ENCODE measurements at places on chromosomes 12 and 14.

DNA sequence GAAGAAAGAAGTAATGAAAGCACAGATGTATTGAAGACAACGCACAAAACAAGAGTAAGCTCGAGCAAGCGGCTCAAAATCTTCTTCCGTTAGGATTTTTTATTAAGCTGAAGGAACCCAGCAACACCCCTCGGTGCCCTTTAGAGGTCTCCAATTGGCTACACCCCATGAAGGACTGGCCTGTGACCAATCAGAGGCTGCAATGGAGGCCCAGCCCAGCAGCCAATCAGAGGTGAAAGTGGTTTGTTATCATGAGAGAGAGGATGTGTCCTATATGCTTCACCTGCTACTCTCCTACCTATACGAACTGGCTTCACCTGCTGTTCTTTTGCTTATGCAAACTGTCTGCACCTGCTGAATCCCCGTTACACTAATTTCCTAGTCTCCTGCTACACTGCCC lies 358.8 kb downstream of the C12orf50 start:
- no peak for DNase-seq

- no peak for DNase-seq
Measured at GRCh38 chr14:87081004-87081403, 912.0 kb downstream of the GALC start.

DNA sequence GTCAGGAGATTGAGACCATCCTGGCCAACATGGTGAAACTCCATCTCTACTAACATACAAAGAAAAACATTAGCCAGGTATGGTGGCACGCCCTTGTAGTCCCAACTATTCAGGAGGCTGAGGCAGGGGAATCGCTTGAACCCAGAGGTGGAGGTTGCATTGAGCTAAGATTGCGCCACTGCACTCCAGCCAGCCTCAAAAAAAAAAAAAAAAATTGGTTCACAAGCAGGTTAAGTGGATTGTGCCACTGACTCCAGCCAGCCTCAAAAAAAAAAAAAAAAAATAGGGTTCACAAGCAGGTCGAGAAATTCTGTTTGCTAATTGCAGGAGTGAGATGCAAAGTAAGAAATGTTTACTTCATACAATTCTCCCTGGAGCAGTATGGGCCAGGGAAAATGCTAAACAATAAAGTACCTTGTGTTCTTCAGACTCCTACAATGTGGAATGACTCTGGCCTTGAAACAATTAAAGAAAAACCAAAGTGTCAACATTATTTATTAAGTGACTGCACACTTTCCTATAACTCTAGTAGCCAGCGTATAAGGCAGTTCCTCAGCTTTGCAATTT lies 6.1 kb downstream of the EDDM3B start:
- DNase-seq, result no peak

DNA sequence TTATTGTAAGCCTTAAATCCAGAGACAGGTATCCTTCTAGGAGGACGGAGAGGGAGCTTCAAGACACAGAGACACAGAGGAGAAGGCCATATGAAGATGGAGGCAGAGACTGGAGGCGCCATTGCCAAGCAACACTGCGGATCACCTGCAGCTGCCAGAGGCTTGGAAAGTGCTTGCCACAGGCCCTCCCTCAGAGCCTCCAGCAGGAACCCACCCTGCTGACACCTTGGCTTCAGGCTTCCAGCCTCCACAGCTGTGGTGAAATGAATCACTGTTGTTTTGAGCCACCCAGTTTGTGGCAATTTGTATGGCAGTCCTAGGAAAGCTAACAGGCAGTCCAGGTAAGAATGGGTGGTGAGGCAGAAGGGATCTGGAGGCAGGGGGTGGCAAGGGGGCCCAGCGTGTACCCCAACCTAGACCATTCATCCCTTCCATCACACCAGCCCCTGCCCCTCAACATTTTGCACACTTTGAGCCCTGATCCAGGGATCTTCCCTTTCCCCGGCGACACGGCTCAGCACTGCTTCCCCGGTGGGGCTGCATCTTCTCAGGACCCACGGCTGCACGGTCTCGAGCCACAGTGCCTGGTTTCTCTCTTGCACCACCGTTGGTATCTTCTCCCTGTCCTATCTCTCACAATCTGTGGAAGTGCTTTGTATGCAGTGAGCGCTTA lies 22.3 kb upstream of the BCDIN3D start:
- no peak for DNase-seq

GRCh38 chr12:104131609-104132008 lies 6.4 kb downstream of the NFYB start:
- no peak for DNase-seq

GRCh38 chr12:101968770-101969169 lies 91.4 kb downstream of the DRAM1 start:
- DNase-seq, result no peak

GRCh38 chr14:76152333-76152681 lies 585 bp downstream of the GPATCH2L start:
- DNase-seq, result no peak

GRCh38 chr14:91004987-91005386 lies 55.5 kb downstream of the RPS6KA5 start:
- no peak for DNase-seq

DNA sequence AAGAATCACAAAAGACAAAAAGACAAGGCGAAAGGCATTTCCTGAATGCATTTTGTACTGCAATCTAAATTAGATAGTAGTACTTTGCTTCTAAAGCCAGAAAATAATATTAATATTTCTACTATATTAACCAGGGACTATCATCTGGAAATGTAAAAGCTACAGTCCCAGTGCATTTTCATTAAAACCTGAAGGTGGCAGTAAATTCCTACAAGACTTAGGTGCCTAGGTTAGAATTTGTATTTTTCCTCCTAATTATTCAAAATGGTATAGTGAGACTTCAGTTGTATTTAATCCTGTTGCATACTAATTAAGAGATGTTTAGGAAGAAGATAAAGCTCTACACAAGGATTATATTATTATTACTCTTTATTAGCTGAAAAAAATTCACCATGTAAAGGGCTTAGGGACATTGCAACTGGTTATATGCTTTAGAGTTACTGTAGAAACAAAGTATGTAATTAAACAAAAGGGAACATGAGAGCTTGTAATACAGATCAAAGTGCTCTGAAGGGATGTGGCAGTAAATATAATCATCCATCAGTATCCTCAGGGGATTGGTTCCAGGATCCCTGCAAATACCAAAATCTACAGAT lies 53.6 kb downstream of the BRMS1L start:
- DNase-seq, result no peak

DNA sequence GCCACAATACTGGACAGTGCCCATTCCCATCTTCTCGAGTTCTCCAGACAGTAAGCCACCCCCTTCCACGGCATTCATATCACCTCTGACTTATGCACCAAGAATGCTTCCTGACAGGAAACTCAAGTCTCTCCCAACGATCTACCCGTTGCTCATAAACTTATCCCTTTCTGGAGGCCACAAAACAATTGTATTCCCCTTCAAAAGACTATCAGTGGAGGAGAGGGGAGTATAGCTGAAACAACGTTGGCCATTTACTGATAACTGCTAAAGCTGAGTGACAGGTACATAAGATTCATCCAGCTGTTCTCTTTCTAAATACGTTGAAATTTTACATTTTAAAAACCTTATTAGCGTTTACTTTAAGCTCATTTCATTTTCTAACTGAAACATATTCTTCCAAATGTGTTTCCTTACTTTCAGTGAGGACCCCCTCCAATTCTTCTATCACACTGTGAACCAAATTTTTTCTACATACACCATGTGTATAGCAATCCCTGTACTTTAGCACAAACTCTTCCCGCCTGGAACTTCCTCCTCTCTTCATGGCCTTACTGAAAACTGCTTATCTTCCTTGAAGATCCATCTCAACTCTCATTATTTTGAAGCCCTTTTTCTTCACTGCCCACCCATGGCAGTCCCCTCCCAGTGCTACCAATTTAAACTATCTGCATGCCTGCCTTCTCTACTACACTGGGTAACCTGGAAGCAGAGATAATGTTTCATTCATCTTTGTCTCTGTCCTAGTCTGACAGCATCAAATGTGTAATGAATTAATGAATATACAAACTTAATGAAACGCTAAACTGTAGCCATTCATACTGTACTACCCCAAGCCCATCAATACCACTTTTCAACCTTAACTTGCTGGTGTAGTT lies 28.8 kb downstream of the ATXN2 start:
- no peak for DNase-seq

DNA sequence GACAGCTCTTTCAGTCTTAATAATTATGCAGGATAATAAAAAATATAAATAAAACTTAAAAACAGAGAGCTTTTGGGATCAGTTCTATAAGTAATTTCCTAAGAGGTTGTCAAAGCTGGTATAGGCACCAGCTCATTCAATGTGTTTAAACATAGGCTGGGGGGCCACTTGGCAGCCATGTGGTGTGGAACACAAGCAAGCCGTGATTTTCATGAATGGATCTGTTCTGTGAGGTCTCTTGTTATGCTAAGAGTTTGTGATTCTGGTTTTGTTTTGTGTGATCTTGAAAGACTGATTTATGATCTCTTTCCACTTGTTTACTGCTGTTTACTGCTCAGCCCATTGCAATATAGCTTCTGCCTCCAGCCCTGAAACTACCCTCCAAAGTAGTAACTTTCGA lies 240.9 kb downstream of the FBXL14 start:
- no peak for DNase-seq

DNA sequence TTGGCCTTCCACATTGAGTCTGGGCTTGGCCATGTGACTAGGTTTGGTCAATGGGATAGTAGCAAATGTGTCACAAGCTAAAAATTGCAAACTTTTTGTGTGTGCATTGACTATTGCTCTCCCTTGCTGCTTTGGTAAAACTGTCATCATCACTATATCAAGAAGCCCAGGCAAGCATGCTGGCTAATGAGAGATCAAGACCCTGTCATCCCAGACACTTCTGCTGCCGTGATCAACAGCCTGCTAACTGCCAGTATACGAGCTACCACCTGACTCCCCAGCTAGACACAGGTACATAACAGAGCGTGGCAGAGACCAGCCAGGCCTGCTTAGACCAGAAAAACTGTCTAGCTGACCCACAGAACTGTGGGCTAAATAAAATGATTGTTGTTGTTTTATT lies 456.7 kb upstream of the DCN start:
- no peak for DNase-seq

DNA sequence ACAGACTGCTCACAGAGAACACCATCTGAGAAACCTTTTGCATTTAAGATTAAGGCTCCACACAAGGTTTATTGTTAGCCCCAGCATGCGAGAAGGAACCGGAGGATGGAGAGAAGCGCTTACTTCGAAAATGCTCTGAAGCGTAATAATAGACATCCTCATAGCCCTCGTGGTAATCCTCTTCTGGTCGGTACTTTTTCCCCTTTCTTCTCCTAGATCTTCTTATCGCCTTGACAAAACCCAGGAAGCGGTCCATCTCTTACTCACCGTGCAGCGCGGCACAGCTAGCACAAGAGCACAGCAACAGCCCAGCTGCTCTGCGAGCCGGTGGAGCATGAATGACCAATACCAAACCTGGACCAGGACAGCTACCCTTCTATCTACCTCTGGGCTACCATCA lies 125.1 kb upstream of the GRIP1 start:
- peak; percentile 25 for DNase-seq

DNA sequence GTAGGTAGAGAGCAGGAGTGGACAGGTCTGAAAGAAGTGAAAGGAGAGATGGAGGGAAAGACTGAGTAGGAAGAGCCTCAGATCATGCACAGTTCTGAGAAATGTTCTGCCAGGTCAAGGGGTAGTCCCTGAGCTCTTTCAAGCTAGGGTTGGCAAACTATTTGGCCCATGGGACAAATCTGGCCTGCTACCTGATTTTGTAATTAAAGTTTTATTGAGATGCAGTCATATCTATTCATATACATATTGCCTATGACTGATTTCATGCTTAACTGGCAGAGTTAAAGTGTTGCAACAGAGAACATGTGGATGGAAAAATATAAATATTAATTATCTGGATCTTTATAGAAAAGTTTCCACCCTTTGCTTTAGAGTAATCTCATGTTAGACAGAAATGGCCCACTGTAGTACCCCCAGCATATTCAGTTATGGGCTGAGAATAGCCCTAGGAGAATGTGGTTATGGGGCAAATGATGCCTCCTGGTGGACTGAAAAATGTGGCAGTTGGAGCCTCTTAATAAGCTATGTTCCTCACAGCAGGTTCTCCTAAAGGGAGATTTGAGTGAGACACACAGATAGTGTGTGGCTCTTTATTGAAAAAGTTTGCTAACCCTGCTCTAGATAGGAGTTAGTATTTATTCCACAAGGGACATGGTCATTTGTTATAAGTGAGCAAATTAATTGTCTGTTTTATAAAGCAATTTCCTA lies 476.9 kb downstream of the LRIG3 start:
- no peak for DNase-seq

GRCh38 chr12:110563702-110564470 lies 19.2 kb downstream of the PPTC7 start:
- DNase-seq, result no peak

- DNase-seq, result no peak
Measured at GRCh38 chr12:52585946-52586345, 12.3 kb upstream of the KRT74 start.

- peak; percentile 71 for DNase-seq
Measured at GRCh38 chr12:116712458-116713303, 25.2 kb downstream of the SPRING1 start.

GRCh38 chr12:131908092-131909080 lies 14.0 kb downstream of the ULK1 start:
- DNase-seq, result no peak

DNA sequence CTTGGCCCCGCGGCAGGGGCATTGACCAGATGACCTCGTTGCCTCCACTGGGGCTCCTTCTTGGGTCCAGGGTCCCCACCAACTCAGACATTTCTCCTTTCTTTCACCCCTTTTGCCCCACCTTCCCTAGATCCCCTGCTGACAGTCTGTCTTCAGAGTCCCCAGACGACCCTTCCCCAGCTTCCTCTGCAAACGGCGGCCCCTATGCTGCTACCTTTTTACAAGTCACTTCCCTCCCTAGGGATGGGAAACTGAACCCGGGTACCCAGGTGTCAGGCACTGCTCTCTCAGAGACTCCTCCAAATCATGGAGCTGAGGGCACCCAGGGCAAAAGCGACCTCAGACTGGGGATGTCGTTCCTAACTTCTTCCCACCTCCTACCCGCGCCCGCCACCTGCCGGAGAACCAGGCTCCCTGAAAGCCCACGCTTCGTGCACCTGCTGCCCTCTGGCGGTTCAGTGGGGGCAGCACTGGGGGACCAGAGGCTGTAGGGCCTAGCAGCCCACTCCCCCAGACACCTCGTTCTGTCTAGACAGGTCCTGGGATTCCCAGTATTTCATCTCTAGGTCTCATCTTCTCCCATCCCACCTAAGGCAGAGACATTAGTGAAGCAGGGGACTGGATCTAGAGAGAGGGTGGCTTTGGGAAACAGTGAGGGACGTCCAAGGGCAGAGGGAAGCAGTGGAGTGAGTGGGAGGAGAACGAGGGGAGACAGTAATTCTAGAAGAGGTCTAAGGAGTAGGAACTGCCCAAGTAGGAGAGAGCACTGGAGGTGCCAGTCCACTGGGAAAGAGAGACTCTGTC lies 4.9 kb downstream of the ZNF385A start:
- peak; percentile 80 for DNase-seq

DNA sequence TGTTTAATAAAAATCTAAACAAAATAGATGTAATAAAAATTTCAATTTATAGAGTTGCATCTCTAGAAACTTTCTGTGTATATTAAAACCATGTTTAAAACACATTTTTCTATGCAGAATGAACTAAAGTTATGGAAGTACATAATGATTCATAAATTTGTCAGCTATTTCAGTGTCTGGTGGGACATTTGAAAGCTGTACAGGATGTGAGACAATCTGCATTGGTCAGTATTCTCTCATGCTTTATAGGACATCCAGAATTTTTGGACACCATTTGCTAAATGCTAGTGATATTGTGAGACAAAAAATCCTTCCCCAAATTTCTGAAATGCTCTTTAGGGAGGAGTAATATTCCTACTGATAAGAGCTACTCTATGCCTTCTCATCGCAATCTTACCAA lies 13.3 kb downstream of the GPR135 start:
- DNase-seq, result no peak
